ENCODE measurements at places on chromosomes 5 and 9. TPM values are rescaled to one million over a fixed set of nuclear protein-coding genes. Genes with fewer than 3 reads are reported as not detected.

OR2V2 gene
- not detected for total RNA-seq

MED22 gene
- total RNA-seq = 42.1 TPM

ACOT12 gene
- 6.5 TPM for total RNA-seq

CKMT2 gene
- total RNA-seq = 5.8 TPM

LCN1 gene
- total RNA-seq = not detected

HMMR gene
- 2.1 TPM for total RNA-seq

TUSC1 gene
- total RNA-seq = 14.2 TPM

ZNF883 gene
- total RNA-seq = not detected

SLC46A2 gene
- total RNA-seq = not detected

DIAPH1 gene
- total RNA-seq = 99.0 TPM

CARD6 gene
- total RNA-seq = 4.1 TPM

HBEGF gene
- 41.0 TPM for total RNA-seq

FCN1 gene
- total RNA-seq = not detected

FREM1 gene
- total RNA-seq = 108 TPM

GRIN1 gene
- not detected for total RNA-seq

ARL14EPL gene
- not detected for total RNA-seq

ARHGEF39 gene
- 1.9 TPM for total RNA-seq

PCDHGB2 gene
- total RNA-seq = 5.8 TPM

SLC36A3 gene
- not detected for total RNA-seq

HTR4 gene
- 42.7 TPM for total RNA-seq

MPDZ gene
- 4.6 TPM for total RNA-seq

GABRP gene
- total RNA-seq = 0.76 TPM

CCDC112 gene
- total RNA-seq = 13.2 TPM

DYNC2I2 gene
- total RNA-seq = 71.9 TPM

NRG2 gene
- not detected for total RNA-seq

GLRA1 gene
- not detected for total RNA-seq

SPOCK1 gene
- total RNA-seq = 1.1 TPM

GALNT12 gene
- total RNA-seq = 118 TPM

DAB2IP gene
- 63.3 TPM for total RNA-seq

RNF38 gene
- total RNA-seq = 20.5 TPM

PRR16 gene
- 2.9 TPM for total RNA-seq

PCDHGA12 gene
- 12.4 TPM for total RNA-seq

CXCL14 gene
- 17.3 TPM for total RNA-seq

SPAAR gene
- total RNA-seq = 0.88 TPM

TMEM174 gene
- not detected for total RNA-seq

HCN1 gene
- not detected for total RNA-seq

SLC1A3 gene
- 0.95 TPM for total RNA-seq

ANKRD18B gene
- not detected for total RNA-seq

PROB1 gene
- 0.85 TPM for total RNA-seq

N4BP3 gene
- total RNA-seq = 0.53 TPM

GRM6 gene
- not detected for total RNA-seq

TNFAIP8 gene
- total RNA-seq = 11.4 TPM

CD14 gene
- total RNA-seq = 10.5 TPM

FOXD4 gene
- total RNA-seq = not detected

PCDHA8 gene
- not detected for total RNA-seq

ENTPD2 gene
- total RNA-seq = 28.7 TPM

ST6GALNAC4 gene
- total RNA-seq = 119 TPM

TMEM252 gene
- total RNA-seq = 47.3 TPM

Data from Peyer's patch (tissue), 4 donors.